Midbrain (tissue), 1 donor: ENCODE measurements at places on chromosomes 3 and 15.

- no peak for DNase-seq
Observed at GRCh38 chr15:39393575-39394335, 187.1 kb upstream of the THBS1 start.

DNA sequence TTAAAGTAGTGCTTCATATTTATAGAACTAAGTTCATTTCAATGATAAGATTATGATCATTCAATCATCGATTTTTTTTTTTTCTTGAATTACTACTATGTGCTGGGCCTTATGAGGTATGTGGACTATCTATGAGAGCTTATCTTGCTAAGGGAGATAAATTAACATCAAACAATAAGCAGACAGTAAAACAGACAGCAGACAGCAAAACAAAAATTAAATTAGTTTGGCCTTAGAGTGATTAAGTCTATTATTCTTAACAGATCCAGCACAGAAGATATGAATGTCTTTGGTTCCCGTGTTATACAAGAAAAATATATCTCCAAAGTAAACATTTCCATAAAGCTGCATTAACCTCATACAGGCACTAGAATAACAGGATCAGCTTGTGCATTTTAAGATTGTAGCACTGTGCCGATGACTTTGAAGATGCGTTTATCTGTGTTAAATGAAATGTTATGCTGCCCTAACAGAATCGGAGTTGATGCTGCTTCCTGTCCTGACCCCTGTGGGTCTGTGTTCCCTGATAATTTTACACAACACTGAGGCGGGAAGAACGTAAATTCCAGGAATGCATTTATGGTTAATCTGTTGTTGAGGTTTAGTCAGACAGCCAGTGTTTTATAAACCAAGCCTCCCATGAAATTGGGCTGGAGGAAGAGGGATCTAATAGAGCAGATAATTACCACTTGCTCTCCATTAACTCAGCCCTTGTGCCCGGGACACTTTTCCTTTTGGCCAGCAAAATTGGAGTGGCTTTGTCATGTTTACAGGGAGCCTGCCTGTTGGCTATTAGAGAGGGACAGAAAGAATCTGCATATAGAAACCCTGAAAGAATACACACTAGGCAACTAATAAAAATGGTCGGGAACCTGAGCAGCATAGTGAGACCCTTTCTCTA is 80.8 kb downstream of the GHSR start:
- no peak for DNase-seq

GRCh38 chr3:185702262-185703225 is 116.4 kb downstream of the SENP2 start:
- DNase-seq, result no peak

DNA sequence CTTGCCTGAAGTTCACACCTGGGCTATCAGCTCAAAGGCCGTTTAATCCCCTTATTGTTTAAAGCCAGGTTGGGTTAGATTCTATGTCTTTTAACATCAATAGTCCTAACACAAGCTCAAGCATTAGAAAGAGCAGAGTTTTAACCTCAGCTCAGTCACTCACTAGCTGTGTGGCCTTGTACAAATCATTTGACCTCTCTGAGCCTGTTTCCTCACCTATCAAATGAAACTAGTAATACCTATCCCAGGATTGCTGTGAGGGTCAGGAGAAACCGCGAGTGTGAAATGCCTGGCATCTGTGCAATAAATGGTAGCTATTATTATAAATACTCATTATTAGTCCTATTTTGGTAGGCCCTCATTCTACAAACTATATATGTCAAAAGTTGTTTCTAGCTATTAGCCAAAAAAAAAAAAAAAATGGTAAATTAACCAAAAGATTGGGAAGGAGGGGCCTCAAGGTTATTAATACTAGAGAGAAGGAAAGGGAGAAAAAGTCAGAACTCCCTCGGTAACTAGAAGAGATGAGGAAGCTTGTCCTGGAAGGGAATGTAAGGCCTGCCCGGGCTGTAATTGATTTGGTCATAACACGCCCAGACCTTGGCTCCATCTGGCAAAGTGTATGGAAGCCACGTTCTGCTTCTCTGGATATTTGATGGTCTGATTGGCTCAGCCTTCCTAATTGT is 510.5 kb upstream of the PROK2 start:
- DNase-seq, result no peak

DNA sequence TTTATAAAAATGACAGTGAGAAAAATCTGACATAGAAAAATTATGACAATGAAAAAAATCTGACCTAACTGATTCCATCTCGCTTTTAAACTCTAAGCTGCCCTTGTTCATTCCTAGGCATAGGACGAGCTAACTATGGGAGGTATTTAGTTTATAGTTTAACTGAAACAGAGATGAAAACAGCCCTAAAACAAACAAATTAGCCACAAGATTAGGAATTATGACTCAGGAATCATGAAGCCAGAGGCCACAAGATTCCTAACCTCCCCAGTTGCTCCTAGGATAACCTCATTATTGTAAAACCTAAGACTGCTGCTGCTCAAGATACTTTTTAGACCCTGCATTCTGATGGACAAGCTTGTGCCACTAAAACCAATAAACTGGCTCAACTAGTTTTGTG is 122.7 kb upstream of the MNS1 start:
- DNase-seq, result no peak

DNA sequence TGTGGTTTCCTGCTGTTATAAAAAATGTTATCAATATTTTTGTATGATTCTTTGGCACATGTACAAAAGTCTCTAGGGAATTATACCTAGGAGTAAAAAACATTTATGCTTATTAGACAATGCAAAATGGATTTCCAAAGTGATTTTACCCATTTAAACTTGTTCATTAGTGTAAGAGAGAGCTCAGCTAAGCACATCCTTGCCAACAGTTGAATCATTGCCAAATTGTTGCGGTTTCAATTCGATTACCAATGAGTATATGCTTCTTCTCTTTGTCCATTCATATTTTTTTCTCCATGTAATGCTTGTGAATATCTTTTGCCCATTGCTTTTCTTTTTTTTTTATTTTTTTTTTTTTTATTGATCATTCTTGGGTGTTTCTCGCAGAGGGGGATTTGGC is 17.2 kb downstream of the CASR start:
- DNase-seq, result no peak

DNA sequence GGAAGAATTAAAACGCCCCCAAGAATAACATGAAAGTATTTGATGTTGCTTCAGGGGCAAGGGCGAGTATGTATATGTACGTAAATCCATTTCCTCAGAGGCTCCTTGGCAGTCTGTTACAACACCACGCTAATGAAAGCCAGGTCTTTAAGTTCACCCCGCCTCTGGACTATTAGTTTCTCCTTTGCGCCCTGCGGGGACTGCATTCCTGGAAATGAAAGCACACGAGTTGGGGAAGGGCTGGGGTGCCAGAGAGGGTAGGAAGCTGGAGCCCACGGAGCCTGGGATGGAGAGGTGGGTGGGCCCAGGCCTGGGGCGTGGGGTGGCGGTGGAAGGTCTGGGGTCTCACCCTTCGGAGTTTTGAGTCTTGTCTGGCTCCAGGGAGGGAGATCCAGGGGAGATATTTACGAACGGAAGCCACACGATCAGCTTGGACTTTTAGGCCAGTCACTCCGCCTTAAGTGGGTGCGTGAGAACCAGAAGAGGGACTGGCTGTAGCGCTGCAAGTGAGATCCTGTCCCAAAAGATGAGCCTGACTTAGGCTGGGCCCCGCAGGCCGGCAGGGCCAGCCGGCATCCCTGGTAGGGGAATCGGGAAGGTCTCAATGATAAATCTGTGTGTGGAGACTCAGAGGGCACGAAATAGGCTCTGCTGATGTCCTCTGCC is 1.6 kb upstream of the PLCL2 start:
- DNase-seq, result no peak
